ENCODE measurements at places on chromosomes 12 and 14.

- no peak for DNase-seq
Measured at GRCh38 chr14:91376547-91377477, 40.8 kb downstream of the CCDC88C start.

- DNase-seq = no peak
Measured at GRCh38 chr12:21413369-21414277, 23.8 kb upstream of the PYROXD1 start.

- no peak for DNase-seq
Measured at GRCh38 chr12:49972641-49973360, at the start of gene AQP6. Gene AQP6 (plus strand): TSS chr12:49972947. CDS start chr12:49973174, 227 bp downstream.

DNA sequence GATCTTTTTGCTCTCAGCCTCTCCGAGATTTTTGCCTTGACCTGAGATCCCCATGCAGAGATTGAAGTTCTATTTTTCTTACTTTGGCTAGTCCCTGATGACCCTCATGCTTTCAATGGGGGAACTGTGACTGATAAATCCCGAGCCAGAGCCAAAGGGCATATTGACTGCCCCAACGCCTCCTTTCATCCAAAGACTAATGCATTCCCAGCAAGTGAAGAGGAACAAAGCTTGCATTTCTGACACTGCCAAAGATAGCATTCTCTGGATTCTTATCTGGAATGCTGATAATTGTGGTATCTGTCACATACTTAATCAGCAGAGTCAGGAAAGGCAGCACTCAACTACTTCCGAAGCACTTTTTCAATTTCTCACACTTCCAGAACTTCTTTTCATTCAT lies 152.3 kb upstream of the EGLN3 start:
- no peak for DNase-seq

DNA sequence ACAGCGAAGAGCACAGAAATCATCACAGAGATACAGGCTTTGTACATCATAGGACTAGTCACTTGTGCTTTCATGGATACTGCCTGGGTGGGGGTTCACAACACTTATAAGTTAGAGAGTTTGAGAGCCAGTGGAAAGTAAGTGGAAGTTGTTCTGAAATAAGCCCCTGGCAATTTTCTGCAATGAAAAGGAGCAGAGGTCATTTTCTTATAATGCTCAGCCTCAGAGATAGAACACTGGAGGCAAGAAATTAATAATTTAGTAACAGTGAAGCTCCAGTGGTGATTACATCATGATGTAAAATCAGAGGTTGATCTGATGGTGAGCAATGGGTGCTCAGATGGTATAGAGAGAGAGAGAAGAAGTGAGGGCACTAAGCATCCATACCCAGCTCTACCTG lies 5.8 kb downstream of the KRT6A start:
- DNase-seq = no peak

- no peak for DNase-seq
Measured at GRCh38 chr12:91685917-91686316, 459.7 kb downstream of the BTG1 start.

DNA sequence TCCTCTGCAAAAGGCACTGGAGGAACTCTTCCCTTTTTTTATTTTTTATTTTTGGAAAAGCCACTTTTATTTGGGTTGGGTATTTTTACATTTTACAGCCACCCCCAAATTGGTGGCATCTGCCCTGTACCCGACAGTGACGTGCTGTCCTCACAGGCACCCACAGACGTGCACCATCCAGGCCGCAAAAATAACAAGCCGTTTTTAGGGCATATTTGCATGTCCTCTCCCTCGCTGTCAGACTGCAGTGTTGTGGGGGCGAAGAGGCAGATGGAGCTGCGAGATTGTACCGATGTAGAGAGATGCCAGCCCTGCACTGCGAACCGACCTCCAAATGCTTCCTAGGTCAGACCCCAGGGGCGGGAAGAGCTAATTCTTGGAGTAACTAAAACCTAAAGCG lies 12.2 kb downstream of the JDP2 start:
- DNase-seq = no peak

DNA sequence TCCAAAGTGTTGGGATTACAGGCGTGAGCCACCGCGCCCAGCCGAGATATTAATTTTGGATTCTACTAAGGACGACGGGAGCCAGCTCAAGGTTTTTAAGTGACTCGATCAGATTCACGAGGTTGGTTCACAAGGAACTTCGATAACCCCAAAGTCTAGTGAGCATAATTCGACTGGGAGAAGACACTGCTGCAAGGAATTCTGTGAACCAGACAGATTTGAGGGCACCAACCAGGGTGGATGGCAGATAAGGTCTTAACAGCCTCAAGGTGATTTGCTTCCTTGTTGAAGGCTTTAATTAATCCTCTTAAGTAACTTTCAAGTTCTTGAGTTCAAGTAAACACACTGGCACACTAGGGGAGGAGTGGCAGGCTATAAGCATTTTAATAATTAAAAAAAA lies 1.1 kb upstream of the KLHDC2 start:
- DNase-seq = no peak
